AG10803 (cell line): ENCODE measurements at places on chromosomes 4 and X.
A peak's percentile ranks its signal among the peaks of the same experiment; 100 is the strongest.

- DNase-seq, result no peak
These were observed 72.5 kb downstream of the AFAP1 start for GRCh38 chr4:7867191-7867590.

- DNase-seq, result no peak
These were observed 552 bp downstream of the SLC25A14 start for GRCh38 chrX:130340271-130340670.

- DNase-seq, result peak; percentile 75
These were observed 426 bp upstream of the C4orf51 start for GRCh38 chr4:145679520-145679919.

DNA sequence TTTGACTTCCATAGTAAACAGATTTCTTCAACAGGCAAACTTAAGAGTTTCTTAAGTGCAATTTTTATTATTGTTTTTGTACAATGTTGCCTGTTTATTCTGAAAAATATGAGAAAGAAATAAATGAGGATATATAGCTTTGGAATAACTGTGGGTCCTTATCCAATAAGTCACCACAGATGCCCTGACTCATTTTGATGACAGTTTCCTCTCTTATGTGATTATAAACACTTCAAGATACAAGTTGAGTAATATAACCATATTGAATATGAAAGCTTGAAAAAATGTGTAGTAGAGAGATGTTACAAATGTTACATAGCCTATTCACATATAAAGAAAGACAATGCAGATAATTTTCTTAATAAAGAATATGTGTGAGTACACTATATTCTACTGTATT, 931.6 kb downstream of the RAPGEF2 start:
- DNase-seq, result no peak

DNA sequence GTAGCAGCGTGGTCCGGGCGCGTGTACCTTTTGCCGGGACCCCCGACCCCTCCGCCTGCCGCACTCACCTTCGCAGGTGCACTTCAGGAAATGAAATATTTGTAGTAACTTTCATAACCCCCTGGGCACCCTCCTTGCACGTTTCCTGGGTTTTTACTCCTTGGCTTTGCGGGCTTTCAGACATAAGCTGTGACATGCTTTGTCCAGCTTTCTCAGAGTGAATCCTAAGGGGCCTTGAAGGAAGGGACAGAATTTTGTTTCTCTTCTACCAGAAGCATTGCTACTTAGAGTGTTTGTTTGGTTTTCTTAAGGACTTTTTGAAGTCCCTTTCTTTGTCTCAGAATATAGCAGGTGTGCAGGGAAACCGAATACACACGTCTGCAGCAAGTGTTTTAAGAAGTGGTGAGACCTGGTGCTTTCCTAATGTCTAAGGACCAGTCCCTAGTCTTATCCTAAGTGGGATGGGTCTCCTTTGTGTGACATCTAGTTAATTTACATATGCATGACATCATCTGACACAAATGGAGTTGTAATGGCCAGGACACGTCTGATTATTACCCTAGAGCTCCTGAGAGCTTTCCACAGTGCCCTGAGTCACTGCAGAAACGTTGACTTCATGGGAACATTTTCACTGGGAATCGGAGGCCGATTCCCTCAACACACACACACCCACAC, 1.3 kb downstream of the FAM149A start:
- no peak for DNase-seq

DNA sequence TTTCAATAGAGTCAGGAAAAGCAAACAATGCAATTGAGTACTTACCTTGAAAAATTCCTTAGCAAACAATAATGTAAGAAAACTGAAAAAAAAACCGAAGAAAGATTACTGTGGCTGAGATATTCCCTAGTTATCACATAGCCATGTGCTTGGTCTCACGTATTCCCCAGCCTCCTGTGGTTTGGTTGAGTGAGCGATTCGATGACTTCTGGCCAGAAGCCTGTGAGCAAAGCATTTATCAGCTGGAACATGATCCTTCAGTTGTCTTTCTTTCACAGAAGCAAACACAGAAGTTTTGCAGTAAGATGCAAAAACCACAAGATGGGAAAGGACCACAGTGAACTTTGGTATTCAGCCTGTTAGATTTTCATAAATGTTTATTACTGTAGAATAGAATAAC, 1754.3 kb upstream of the AGA start:
- DNase-seq, result no peak

GRCh38 chrX:13043138-13043537, 1.3 kb downstream of the FAM9C start:
- no peak for DNase-seq

DNA sequence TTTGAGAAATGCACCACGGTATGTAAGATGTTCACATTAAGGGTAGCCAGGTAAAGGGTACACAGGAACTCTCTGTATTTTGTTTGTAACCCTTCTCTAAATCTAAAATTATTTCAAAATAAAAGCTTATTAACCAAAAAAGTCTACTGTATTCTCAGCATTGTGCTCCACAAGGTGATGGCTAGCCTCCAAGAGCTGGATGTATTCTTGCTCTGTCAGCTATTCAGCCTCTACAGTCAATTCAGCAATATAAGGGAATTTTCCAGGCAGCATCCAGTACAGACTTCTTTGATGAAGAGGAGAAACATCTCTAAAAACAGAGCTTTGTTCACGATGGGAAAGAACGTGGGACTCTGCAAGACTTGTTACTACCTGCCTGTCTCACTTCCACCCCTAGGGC, 63.5 kb upstream of the MAOA start:
- DNase-seq, result no peak

- DNase-seq, result no peak
These were observed 20.3 kb downstream of the TBC1D14 start for GRCh38 chr4:6929812-6930464.

DNA sequence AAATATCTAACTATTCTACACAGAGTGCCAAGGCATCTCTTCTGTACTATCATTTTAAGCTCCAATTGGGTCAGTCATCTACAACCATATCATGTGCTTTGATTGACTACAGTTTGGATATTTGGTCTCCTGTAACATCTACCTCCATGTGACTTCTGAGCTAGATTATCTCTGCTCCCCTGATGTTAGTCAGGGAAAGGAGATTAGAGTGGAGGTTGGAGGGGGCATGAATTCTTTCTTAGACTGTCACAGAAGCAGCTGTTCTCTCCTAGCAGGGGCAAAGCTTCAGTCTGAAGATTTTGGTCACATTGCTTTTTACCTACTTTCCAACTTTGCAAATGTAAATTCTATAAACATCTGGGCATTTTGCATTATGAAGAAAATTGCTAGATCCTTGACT, 62.6 kb upstream of the C4orf54 start:
- no peak for DNase-seq

DNA sequence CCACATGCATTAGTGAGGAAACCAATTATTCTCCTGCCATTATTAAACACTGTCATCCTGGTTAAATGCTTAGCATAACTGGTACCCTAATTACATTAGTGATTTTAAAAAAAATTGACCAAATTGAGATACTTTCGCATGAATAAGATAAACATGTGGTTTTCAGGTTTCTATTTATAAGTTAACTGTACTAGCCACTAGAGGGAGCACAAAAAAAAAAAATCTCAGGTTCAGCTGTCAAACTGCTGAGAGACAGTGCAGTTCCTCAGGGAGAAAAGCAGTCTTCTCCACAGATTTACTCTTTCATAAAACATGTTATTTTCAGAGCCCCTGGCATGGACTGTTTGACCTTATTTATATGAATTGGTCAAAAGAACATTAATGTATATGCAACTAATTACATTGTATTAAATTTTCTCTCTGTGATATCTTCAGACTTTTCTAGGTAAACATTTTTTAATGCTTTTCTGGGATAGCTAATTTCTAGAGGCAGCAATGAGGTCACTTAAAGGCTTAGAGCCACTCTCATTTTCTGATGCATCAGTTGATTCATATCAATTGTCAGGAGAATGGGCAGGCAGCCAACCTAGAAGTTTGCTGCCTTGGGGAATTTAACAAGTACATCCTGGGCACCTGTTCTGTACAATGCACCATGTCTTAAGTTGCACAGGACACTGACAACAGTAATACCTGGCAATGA, 167.5 kb downstream of the CDS1 start:
- peak; percentile 52 for DNase-seq

- no peak for DNase-seq
These were observed 621.0 kb downstream of the TECRL start for GRCh38 chr4:63788271-63788670.

DNA sequence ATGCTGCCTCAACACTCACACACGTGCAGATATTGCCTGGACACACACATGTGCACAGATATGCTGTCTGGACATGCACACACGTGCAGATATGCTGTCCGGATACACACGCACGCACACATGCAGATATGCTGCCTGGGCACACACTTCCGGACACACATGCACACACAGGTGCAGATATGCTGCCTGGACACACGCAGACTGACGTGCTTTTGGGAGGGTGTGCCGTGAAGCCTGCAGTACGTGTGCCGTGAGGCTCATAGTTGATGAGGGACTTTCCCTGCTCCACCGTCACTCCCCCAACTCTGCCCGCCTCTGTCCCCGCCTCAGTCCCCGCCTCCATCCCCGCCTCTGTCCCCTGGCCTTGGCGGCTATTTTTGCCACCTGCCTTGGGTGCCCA, 14.7 kb downstream of the FGFRL1 start:
- DNase-seq, result no peak

DNA sequence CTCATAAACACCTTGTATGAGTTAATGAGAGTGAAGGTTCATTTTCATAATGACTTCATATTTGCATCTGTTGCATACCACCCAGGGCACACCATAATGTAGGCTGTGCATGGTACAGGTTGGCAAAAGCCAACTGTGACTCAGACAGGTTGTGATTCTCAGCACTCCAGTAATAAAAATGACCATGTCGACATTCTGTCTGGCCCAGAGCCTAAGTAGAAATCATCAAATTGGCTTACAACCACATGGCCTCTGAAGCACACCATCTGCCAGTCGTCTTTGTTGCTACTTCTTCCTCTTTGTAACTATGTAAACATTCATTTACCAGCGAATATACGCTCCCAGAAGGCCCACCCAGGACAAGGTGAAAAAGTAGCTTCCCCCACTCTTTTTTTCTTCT, 459.5 kb downstream of the GASK1B start:
- no peak for DNase-seq

GRCh38 chr4:164952551-164952950, 24.9 kb downstream of the TRIM61 start:
- no peak for DNase-seq

DNA sequence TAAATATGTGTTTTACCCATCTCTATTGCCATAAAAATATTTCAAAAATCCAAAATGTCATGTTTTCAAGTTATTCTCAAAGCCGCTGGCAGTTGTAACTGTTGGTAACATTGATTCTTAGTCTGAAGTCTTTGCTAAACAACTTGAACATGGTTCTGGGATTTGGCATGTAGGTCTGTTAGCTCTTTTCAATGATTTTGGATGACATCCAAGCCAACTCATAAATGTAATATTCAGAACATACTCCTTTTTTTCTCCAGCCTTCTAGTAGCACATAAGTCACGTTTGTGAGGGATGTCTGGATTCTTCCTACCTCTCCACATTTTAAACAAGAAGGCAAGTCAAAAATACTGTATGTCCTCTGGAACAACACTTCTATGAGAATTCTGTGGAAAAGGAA, 305.3 kb downstream of the PRR32 start:
- no peak for DNase-seq

GRCh38 chrX:72176981-72177380, 4.6 kb upstream of the PIN4 start:
- no peak for DNase-seq

DNA sequence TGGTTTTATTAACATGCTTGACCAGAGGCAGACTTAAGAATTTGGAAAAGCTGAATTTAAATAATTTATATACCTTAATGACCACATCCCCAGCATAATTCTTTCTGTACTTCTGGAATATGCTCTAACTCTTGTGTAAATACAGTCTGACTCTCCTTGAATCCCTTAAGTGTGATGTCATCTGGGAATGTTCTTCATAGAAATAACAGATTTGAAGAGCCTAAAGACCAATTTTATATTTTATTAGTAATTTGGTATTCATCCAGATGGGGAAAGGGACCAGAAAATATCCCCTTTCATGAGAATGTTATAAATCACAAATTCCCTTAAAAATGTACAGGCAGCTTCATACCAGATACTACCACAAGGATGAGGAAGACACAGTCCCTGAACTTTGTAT, 58.3 kb downstream of the KCNIP4 start:
- DNase-seq, result no peak

DNA sequence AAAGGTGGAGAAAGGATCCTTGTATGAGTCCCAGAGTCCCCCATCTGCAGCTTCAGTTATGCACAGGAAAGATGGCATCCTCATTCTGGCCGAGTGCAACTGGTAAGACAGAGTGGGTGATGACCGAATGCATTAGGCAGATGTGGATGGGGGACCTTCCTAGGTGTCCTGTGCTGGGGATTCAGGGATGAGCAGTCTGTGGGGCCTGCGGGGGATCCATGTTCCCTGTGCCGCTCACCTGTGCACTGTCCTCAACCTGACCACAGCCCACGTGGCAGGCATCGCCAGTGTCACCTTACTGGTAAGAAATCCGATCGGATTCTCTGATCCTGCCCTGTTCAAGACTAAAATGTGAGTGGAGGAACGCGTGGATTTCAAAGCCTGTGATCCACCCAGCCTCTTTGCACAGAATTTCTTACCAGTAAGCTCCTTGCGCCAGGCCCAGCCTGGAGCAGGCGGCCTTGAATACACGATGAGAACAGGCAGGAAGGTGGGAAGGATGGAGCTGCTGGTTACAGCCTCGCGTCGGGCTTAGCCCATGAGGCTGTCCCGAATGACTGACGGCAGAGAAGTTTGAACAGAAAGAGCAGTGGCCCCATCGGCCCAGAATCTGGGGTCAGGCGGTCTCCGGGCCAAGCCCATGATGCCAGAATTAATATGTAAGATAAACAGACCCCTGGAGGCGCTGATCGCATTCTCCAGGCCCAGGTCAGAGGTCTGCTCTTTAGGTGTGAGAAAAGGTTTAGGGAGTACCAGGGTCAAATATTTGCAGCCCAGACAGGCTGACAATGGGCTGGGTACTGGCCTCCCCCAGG, 56.5 kb downstream of the CPZ start:
- no peak for DNase-seq

GRCh38 chrX:1093121-1093520, 119.3 kb downstream of the CRLF2 start:
- no peak for DNase-seq

GRCh38 chr4:104351706-104352105, 143.0 kb downstream of the CXXC4 start:
- DNase-seq, result no peak
